ENCODE measurements at places on chromosomes 2 and 18.

GRCh38 chr2:37549598-37549997, 121.8 kb downstream of the CDC42EP3 start:
- DNase-seq: no peak

- no peak for DNase-seq
These were observed 15.8 kb downstream of the CWC22 start for GRCh38 chr2:179991344-179991743.

GRCh38 chr2:29900971-29901633, 20.3 kb downstream of the ALK start:
- no peak for DNase-seq

- no peak for DNase-seq
These were observed 17.5 kb downstream of the MGAT4A start for GRCh38 chr2:98713332-98714015.

- no peak for DNase-seq
These were observed 143.4 kb upstream of the SMAD7 start for GRCh38 chr18:49094136-49094535.

- DNase-seq: no peak
These were observed 1124.9 kb upstream of the ZEB2 start for GRCh38 chr2:145644820-145645302.

GRCh38 chr18:53796040-53796729, 428.3 kb downstream of the MBD2 start:
- peak; percentile 71 for DNase-seq
